ENCODE measurements at places on chromosomes 4 and X.
A peak's percentile ranks its signal among the peaks of the same experiment; 100 is the strongest.

DNA sequence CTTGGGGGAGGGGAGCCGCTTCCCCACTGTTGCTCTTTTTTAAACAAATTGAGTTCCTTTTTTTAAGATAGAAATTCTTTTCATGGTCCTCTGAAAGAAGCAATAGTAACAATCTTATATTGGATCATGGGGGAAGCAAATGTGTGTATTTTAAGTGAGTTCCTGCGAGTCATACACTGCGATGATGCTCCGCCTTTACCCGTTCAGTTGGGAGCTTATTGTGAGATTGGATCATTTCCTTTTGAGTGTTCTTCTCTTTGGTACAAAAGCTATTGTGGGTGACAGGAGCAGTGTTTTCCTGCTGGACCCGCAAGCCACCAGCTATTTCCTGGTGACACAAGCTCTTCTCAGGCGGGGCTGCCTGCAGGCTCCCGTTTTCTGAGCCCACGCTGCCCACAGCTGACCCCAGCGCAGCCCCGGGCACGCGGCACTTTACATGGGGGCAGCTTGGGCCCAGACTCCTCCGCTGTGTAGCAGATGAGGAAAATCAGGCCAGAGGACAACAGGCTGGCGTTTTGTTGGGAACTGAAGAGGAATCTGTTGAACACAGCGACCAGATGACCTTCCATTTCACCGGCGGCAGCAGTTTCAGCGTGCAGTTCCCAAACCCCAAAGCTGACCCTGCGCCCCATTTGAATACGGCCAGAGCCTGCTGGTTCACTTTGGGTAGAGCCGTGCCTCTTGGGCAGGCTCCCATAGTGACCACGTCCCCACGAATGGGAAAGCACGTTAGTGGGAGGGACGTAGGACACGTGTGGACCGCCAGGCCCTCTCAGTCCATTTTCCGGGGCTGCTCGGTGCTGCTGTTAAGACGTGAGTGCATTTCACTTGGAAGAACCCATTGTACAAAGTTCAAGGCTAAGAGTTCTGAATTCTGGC, 12.2 kb downstream of the TADA2B start:
- DNase-seq = no peak

DNA sequence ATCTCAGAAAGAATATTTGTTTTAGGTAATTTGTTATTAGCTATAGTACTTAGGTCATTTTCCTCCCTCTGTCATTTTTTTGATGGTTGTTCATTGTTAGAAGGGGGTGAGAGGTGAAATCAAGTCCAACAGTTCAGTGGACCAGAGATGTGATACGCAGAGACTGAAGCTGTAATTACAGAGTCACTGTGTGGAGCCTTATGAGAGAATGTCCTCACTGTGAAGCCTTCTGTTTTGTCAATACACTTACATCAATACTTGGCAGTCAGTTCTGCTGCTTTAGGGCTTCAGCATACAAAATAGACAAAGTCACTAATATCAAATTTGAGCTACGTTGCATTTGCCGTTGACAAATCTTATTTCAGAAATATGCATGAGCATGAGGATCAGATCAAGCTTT, 692.5 kb downstream of the C4orf33 start:
- DNase-seq = no peak

DNA sequence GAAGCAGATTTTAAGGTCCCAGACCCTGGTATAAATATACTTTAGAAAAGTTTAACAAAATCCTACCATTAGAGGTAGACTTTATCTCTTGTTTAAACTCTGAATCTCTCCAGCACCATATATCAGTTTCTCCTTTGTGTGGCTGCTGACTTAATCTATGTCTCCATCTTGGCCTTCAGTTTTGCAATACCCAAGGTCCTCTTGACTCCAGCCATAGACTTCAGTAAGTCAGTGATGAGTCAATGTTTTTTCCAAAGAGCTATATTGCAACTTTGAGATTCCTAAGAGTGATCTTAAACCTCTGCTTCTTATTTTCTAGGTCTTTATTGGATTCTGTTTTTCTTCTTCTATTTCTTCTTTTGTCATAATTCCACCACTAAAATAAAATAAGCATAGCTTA, 50.8 kb upstream of the ADGRL3 start:
- no peak for DNase-seq

- peak; percentile 27 for DNase-seq
These were observed 3.1 kb upstream of the FGB start for GRCh38 chr4:154559494-154560418.

GRCh38 chrX:40043895-40044294, 53.9 kb downstream of the BCOR start:
- no peak for DNase-seq

DNA sequence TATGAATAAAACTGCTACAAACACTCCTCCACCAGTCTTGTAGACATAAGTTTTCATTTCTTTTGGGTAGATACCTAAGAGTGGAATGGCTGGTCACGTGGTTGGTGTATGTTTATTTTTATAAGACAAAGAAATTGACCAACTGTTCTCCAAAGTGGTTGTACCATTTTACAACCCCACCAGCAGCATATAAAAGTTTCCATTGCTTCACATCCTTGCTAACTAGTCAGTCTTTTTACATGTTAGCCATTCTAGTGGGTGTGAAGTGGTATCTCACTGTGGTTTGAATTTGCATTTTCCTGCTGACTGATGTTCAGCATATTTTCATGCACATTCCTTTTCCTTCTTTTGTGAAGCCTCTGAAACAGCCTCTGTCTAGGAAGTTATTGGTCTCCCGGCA, 76.2 kb upstream of the ADGRG2 start:
- no peak for DNase-seq

DNA sequence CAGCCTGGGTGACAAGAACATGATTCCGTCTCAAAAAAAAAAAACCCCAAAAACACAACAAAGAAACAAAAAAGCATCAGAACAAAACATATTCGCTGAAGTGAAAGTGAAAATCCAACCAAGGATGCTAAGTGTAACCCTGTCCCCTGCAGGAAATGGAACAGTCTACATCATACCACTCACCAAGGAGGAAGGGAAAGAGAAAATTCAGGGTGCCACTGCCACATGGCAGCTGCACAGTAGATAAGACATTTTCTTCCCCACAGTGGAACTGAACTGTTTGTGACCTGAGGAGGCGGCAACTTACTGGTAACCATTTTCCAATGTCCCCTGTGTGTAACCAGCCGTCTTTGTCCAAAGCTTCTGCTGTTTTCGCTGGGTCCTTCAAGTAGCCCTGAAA, 28.2 kb upstream of the CENPU start:
- DNase-seq = no peak
